ENCODE measurements at places on chromosomes 4 and X.

- DNase-seq: no peak
Measured at GRCh38 chr4:61086979-61087378, 113.1 kb upstream of the ADGRL3 start.

DNA sequence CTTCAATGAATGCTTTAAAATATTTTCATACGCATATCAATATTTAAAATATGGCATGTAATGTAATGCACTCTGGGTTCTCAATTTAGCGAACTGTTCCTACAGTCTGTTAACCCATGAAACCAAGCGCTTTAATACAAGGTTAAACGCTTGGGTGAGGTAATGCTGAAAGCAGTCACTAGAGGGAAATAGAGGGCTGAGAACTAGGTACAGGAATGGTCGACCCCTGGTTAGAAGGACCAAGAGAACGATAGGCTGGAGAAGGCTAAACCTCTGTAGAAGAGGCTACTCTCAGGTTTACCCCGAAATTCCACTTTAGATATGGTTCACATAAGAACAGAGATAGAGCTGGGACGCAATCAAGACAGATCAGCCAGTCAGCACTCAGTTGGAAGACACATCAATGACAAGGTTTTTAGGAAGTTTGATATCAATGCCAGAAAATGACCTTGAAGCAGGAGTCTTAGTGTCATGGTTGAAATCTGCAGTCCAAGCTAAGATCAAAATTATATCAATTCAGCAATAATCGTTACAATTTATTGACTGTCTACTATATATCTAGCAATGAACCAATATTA, 26.9 kb downstream of the ARSJ start:
- no peak for DNase-seq

- DNase-seq: no peak
Measured at GRCh38 chr4:156672492-156673305, 298.9 kb downstream of the PDGFC start.

DNA sequence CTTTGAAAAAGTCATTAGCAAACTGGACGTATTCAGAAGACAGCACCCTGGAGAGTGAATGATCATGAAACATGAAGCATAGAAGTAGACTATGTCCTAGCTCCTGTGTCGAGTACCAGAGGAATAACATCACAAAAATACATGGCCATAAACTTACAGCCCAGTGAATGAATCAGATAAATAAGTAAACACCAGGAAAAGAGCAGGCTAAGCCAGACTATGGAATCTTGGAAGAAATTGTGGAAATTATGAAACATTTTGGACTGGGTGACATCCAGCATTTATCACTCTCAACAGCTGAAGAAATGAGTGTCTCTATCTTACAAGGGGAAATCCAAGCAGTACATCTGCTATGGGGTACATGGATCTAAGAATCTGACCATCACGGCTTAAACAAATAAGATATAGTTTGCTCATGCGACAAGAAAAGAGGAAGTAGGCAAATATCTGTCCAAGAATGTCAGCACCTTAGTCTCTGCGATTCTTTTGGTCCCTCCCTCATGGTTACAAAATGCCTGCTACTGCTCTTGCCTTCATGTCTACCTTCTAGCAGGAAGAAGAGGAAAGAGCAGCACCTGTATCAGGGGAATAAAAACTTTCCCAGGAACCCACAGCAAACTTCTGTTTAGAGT, 481.5 kb downstream of the BCOR start:
- DNase-seq: no peak

DNA sequence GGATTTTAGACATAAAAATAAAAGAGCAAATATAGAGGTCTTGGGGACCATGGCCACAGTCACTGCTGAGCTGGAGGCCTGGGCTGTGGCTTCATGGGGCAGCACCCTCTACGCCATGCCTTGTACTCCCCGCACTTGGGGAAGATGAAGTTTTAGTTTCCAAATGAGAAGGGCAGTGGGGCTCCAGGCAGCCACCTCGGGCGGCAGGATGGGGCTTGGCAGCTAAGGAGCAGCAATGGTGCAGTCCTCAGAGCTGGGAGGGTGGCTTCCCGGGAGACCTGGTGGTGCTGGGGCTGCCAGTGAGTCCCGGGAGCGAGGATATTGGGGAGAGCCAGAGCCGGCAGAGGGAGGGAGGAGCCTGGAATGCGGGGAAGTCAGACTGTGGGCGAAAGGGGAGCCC, 2.4 kb downstream of the CXCR3 start:
- no peak for DNase-seq

DNA sequence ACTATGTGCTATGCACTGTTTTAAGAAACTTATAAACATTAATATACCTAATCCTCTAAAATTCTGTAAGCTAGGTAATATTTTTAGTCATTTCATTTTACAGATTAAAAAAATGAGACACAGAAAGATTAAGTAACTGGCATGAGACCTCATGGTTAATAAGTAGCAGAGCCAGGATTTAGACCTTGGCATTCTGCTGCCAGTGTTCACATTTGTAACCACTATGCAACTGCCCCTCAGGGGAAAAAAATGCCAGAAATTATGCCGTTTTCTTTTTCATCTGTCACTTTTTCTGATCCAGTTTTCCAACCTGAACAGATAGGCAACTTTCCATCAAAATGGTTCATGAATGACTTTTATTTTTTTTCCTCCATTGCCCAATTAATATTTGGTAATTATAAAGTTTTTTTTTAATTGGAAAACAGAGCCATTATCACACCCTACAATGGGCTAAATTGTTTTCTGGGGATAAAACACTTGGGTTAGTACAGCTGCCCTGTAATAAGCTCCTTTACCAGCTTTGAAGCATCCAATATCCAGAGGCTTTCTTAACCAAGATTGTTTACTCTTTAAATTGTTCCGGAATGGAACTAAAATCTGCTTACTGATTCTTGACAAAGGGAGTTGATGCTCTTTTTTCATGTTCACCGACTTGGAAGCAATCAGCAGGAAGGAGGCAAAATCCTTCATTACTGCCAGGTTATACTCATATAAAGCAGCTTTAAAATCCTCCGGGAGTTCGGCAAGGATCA, 56.4 kb upstream of the DDX60 start:
- DNase-seq: no peak

GRCh38 chr4:4704267-4704666, 155.2 kb upstream of the MSX1 start:
- DNase-seq: no peak

GRCh38 chrX:135520022-135520552, 373 bp upstream of the INTS6L start:
- DNase-seq: no peak

GRCh38 chr4:166282081-166282770, 409.2 kb downstream of the TLL1 start:
- no peak for DNase-seq

DNA sequence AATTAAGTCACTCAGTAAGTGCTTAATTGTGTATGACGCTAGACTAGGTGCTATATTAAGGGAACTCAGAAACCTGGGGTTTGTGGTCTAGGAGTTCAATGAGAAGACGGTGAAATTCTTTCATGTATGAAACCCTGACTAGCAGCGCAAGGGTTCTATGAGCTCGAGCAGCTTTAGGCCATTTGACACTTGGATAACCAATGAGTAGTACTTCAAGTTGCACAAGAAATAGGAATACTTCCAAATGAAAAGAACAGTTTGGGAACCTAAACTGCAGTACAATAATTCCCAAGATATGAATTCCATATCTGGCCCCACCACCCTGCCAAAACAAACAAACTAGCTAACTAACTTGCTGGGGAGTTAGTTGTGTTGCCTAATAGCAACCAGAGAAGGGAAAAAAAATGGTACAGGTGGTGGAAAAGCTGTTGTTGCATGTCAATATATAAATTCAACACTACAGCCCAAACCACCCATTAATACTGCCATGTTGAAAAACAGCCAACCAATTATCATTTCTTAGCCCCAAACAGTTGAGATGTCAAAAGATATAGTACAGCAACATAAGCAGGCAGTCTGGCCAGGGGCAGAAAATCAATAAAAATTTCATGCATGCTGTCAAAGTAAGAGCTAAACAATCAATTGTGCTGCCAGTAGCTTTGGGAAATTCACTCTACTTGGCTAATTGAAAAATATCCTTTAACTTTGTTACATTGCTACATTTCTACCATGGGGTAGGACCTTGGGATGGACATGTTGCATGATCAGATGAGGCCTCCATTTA, 54.6 kb upstream of the MCF2 start:
- DNase-seq: no peak

GRCh38 chr4:186227744-186228513, 622 bp downstream of the KLKB1 start:
- DNase-seq: no peak

GRCh38 chrX:16060252-16060651, 63.1 kb upstream of the GRPR start:
- DNase-seq: no peak

GRCh38 chr4:136562834-136563233, 969.5 kb downstream of the PCDH18 start:
- no peak for DNase-seq

DNA sequence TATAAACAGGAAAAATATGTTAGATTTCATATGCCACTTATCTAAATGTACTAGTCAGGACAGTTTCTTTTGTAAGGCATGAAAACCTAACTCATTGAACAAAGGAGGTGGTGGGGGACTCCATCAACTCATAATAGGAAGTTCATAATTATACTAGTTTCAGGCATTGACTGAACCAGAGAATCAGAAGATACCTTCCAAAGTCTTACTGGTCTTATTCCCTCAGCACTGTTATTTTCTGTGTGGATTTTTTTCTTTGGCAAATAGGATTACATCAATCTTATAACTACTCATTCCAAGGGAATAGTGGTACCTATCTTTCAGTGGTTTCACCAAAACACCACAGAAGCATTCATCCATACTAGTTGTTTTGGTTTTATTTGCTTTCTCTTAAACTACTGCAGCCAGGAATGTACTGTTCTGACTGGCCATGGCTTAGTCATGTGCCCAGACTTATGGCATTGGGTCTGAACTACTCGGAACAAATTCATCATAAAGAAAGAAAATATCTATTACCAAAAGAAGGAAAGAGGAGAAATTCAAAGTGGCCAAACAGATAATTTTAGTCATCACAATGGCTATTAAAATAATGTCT, 273.9 kb downstream of the ARAP2 start:
- no peak for DNase-seq

- DNase-seq: no peak
Measured at GRCh38 chr4:154491341-154492271, at the start of gene DCHS2. Gene DCHS2 (minus strand): TSS chr4:154491799. CDS start chr4:154491355, 444 bp downstream.

DNA sequence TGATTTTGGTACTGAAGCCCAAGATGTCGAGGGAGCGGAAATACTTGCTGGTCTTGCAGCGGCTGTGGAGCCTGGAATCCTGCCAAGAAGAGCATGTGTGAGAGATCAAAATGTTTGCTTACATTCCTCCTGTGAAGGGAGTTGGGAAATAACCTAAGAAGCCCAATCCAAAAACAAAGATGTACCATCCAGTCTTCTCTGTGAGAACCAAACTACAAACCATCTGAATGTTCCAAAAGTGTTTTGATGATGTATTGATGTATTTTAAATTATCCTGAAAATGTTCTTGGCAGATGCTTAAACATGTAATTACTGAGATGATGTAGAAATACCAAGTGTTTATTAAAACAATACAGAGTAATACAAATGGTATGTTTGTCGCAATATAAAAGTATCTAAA, 10.1 kb upstream of the ADH1A start:
- DNase-seq: no peak

GRCh38 chrX:20967725-20968124, 406.5 kb upstream of the CNKSR2 start:
- no peak for DNase-seq

DNA sequence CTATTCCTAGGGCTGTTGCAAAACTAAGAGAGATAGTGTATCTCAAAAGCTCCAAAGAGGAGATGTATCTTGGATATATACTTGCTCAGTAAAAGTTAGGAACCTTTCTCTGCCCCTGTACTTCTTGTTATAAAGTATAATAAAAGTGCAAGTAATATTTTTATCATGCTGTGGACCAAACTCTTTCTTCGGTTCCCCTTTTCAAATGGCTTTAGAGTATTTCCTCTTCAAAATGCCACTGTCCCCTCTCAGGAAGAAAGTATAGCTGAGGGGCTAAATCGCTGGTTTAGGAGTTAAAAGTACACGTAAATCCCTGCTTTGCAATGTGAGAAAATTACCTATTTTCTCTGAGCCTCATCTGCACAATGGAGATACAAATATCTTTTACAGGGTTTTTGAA, 169.1 kb upstream of the FTHL17 start:
- no peak for DNase-seq

GRCh38 chrX:135544338-135544948, 24.0 kb downstream of the INTS6L start:
- no peak for DNase-seq

DNA sequence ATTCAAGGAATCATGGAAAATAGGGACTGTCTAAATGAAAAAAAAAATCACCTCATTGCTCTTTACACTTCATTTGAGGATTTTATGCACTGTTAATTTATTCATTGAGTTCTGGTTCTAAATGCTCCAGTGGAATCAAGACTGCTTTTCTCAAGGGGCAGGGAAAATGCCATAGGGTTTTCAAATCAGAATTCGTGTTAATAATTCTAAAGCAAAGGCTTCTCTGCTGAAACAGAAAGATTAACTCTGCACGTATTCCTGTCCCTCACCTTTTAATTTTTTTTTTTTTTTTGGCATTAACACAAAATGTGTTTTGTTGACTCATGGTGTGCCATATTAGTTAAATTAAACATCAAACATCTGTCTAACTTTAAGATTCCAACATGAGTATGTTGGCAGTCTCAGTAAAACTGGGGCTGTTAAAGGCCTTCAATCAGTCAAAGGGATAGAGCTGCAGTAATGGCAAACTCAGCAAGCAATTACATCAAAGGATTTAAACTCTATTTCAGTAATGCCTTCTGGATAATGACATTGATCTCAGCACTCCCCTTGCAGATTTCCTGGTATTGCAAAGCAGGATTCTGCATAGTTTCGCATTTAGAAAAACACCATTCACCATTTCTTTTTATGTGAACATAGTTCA, 878.1 kb downstream of the RAPGEF2 start:
- DNase-seq: no peak

GRCh38 chrX:16923157-16923556, 23.3 kb upstream of the REPS2 start:
- DNase-seq: no peak

DNA sequence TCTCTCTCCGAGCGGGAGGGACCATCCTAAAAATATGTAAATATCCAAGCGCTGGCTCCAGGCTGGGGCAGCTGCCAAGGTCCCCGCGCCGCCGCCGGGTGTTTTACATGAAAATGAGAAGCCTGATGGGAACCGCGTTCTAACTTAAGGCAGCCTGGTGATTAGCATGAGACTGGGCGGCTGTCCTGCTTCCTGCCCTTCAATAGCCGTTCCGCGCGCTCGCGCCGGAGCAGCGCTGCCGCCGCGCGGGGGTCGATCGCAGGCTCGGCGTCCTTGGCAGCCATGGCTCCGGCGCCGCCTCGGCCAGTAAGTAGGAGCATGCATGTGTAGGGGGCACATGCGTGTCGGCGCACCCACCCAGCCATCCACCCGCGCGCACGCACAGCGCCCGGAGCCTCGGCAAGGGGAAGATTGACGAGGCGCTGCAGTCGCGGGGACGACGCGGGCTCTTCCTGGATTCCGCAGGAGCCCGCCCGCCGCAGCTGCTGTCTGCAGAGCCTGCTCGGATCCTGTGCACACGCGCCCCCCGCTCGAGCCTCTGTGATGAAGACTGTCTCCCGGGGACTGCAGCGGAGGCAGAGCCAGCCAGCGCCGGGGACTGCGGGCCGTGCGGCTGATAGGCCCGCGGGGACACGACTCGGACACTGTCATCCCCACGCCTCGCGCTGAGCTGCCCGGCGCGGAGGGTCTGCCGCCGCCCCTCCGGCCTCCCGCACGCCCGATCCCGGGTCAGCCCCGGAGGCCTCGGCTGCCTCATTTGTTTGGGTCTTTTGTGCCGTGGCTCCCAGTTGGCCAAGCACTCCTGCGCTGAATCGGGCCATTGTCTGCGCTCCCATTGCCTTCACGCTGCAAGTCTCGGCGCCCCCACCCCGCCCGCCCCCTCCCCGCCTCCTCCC, 734 bp downstream of the STOX2 start:
- no peak for DNase-seq
